Gastroesophageal sphincter (tissue), 4 donors: ENCODE measurements at places on chromosomes 2 and 18. TPM values are rescaled to one million over a fixed set of nuclear protein-coding genes. Genes with fewer than 3 reads are reported as not detected.

- peak; percentile 48 for ATAC-seq
Observed at GRCh38 chr2:151878655-151879563, 50.7 kb upstream of the ARL5A start.

DNA sequence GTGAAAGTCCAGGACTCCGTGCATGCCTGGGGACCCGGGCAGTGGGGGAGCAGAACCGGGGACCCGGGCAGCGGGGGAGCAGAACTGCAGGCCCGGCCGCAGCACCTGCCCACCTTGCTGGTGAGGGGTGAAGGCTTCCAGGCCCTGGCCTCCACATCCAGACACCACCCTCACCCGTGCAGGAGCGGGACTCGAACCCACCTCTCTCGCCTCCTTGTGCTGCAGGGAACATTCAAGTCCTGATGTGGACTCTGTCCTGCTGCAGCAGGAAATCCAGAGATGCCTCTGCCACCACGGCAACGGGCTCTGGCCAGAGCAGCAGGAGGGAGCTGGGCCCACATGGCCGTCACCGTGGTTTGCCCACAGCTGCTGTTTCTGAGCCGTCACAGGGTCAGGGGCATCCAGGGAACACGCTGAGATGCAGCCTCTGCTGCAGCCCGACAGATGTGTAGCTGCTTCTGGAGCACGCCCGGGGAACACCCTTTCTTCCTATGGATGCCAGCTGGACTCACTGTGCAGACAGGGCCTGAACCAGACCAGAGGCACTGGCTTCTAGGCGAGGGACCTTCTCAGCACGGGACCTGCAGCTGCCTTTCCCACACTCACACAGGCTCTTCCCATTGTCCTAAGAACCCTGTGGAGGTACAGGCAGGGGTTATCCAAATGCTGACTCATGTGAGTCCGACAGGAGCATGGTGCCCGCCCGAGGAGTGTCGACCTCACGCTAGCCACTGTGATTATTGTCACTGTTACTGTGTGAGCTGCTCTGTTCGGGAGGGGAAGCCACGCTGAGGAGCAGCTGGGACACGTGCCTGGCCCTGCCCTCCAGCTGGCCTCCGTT lies 89.2 kb upstream of the CTDP1 start:
- no peak for ATAC-seq

- no peak for ATAC-seq
Observed at GRCh38 chr2:6474161-6475140, 391.3 kb downstream of the CMPK2 start.

- ATAC-seq = no peak
Observed at GRCh38 chr18:10094655-10095054, 180.8 kb downstream of the VAPA start.

Gene MORN2
- total RNA-seq = 21.6 TPM

Gene DPYSL5
- total RNA-seq = 2.4 TPM
